ENCODE measurements at places on chromosomes 2 and 18. TPM values are rescaled to one million over a fixed set of nuclear protein-coding genes. Genes with fewer than 3 reads are reported as not detected.

The FLACC1 gene
- 0.17 TPM for total RNA-seq

The DNAJC5G gene
- total RNA-seq = 0.18 TPM

DNA sequence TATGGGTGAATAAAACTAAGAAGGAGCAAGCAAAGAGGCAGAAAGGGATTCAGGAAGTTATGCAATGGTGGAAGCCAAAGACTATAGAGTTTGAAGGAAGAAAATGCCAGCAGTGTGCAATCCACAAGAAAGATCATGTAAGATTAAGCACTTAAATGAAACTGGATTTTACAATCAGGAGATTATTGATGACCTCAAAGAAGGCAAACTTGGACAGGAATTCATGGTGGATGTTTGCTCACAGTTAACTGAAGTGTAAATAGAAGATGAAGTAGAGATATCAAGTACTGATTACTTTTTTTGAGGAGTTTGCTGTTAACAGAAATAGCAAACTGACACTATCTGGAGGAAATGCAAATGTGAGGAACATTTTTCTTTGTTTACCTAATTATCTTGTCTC lies 308.9 kb downstream of the RND3 start:
- no peak for DNase-seq

The PLEK gene
- total RNA-seq = 0.37 TPM

DNA sequence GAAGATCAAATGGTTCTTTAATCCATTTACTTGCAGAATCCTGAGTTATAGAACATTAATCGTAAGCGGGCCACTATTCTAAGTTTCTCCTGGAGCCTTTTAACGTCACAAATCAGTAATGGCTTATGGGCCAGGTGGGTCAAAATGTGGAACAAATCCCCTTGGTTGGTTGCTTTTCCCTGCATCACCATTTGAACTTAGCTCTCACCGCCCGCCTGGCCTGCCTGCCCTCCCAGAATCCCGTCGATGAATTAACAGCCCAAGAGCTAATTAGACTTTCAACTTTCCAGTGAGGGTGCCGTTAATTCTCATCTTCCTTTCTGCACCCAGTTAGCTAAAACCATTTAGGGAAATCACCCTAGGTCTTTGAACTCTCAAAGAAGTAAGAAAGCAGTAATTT lies 205.5 kb downstream of the RNF152 start:
- DNase-seq = no peak

The L3MBTL4 gene
- total RNA-seq = 1.3 TPM

DNA sequence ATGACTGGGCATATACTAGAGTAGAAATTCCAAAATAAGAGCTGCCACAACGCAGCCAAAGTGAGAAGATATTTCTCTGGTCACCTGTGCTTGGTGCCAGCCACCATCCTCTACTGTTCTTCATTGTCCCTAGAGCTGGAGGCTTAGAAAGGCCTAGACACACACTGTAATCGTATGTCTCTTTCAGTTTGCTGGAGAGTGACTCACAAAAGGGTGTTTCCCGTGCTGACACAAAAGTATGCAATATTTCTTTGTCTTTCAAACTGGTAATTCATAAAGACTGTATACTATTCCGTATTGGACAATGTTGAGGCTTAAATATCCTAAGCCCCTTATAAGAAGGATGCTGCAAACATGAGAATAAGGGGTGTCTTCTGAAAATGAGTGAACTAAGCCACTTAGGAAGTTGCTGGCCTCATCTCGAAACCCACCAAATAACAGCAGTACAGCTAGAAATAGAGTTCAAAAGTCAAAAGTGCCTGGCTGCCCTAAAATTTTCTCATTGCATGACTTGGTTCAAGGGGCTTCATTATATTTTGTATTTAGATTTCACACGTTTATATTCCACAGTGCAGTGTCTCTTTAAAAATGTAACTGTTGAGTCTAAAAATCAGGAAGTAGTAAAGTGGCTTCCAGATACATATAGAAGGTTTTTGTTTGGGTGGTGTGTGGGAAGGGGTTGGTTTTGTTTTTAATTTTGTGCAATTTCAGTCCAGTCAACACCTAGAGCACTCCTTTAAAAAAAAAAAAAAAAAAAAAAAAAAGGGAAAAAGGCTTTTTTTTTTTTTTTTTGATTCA lies 601.1 kb downstream of the ARHGAP15 start:
- no peak for DNase-seq
